ENCODE measurements at places on chromosomes 13 and 19.

- DNase-seq, result peak; percentile 79
Observed at GRCh38 chr13:20412691-20413355, 112.8 kb downstream of the CRYL1 start.

GRCh38 chr19:572743-573518 lies 535 bp downstream of the BSG start:
- DNase-seq, result no peak

- no peak for DNase-seq
Observed at GRCh38 chr13:32310134-32310706, 4.9 kb downstream of the ZAR1L start.

- no peak for DNase-seq
Observed at GRCh38 chr13:99893567-99893966, 78.0 kb downstream of the ZIC5 start.

DNA sequence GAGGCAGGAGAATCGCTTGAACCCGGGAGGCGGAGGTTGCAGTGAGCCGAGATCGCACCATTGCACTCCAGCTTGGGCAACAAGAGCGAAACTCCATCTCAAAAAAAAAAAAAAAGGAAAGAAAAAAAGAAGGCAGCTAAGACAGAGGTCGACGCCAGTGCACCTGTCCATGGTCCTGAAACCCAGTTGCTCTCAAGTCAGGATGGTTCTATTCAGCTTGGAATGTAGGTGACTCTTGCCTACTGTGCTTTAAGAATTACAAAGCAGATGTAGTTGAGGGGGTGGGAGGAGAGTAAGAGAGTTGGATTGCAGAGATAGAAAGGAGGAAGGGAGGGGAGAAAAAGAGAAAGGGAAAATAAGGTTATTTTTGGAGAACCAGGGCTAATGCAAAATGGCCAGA lies 18.7 kb downstream of the CACNG7 start:
- no peak for DNase-seq

- DNase-seq, result no peak
Observed at GRCh38 chr13:61664801-61665705, 249.4 kb upstream of the PCDH20 start.

DNA sequence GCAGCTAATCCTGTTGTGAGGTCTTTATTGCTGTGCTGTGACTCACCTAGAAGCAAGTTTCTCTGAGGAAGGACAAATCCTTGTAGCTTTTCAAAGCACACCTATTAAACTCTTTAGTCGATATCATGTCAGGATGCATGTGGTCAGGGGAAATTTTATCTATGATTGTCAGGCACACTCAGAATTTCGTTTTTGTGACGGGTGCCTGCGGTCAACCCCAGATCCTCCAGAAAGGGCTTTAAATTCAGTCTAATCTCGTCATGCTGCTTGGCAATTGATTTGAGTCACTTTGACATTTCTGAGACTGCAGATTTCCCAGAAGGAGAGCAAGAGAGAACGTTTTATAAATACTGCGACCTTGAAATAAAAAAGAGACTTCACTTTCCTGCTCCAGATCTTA lies 316.9 kb downstream of the FGF9 start:
- no peak for DNase-seq
